Gastrocnemius medialis (tissue), 4 donors: ENCODE measurements at places on chromosomes 2 and 18. TPM values are rescaled to one million over a fixed set of nuclear protein-coding genes. Genes with fewer than 3 reads are reported as not detected.

GRCh38 chr2:195899226-195899625 lies 169.4 kb downstream of the DNAH7 start:
- no peaks in the 10 kb centered on the region for H3K4me1 ChIP-seq
- no peaks in the 10 kb centered on the region for H3K36me3 ChIP-seq
- no peak for DNase-seq
- no peak overlapping the region for H3K4me3 ChIP-seq
- H3K27me3 ChIP-seq = no peaks in the 10 kb centered on the region

GRCh38 chr2:241592126-241592845 lies 33.7 kb downstream of the BOK start:
- no peaks in the 10 kb centered on the region for H3K4me1 ChIP-seq
- no peak overlapping the region for H3K4me3 ChIP-seq
- no peak overlapping the region for H3K27ac ChIP-seq
- no peaks in the 10 kb centered on the region for H3K27me3 ChIP-seq
- H3K36me3 ChIP-seq = no peaks in the 10 kb centered on the region

DNA sequence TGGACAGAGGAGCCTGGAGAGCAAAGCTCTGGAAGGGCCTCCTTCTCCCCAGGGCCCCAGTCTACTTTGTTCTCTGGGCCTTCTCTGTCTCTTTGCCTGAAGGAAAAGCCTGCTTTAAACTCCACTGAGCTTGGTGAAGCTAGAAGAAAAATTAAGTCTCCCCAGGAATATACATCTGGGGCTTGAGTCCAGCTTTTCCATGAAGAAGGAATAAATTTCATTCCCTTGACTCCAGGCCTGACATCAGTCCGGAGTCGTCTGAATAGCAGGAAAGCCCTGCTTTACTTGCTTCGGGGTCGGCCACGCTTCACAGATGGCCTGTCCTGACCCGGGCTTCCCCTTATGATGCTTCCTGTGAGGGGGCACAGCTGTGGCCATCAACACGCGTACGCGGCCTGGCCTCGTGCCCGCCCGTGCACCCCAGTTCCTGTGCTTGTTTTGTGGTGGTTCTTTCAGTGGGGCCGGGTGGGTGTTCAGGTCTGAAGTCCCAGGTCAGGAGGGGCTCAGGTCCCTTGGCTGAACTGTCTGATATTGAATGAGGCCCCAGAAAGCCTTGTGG lies 73.6 kb downstream of the ACOXL start:
- H3K4me1 ChIP-seq = peaks cover 14% of the 10 kb centered on the region
- no peaks in the 10 kb centered on the region for H3K36me3 ChIP-seq
- H3K27ac ChIP-seq = no peak overlapping the region
- DNase-seq = no peak
- no peak overlapping the region for H3K4me3 ChIP-seq

DNA sequence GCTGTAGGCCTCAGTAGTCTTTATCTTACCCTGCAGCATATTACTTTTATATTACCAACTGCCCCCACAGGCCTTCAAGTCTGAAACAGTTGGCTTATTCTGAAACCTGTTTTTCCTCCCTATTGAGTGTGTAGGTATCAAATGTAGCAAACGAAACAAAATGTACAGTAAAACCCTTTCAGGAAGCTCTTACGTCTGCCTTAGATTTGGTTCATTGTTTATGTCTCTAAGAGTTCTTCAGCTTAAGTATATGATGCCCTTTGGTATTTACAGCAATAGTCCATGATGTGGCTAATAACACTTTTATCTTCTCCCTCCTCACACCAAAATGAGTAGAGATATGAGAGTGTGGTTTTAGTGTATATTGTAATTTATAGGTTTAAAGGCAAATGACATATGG lies 108.8 kb downstream of the DOCK10 start:
- H3K36me3 ChIP-seq = no peaks in the 10 kb centered on the region
- H3K4me3 ChIP-seq = no peak overlapping the region
- no peaks in the 10 kb centered on the region for H3K27me3 ChIP-seq
- DNase-seq = no peak
- H3K27ac ChIP-seq = no peak overlapping the region

ST6GAL2 gene
- total RNA-seq = not detected

SERPINB13 gene
- total RNA-seq = not detected

C2orf74 gene
- total RNA-seq = 6.8 TPM

DNA sequence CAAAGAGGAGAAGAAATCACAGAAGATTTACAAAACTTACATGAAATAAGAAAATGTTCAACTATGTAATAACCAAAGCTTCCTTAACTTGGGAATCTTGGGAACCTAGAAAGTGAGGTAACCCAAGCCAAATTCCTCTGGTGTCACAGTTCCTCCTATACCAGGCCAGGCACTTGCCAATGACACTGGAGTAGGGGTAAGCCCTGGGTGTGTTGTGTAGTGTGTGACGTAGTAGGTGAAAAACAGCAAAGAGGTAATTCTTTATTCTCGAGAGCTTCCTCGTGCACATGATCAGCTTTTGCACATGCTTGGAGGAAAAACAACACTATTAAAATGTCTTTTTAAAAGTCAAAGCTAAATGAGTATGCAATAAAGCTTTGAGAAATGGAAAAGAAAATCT lies 118.0 kb downstream of the METTL8 start:
- H3K4me1 ChIP-seq = no peaks in the 10 kb centered on the region
- H3K27me3 ChIP-seq = no peaks in the 10 kb centered on the region
- H3K4me3 ChIP-seq = no peak overlapping the region
- H3K36me3 ChIP-seq = no peaks in the 10 kb centered on the region

AQP12B gene
- total RNA-seq = not detected

GRCh38 chr2:50951437-50951836 lies 80.5 kb downstream of the NRXN1 start:
- no peaks in the 10 kb centered on the region for H3K36me3 ChIP-seq
- no peaks in the 10 kb centered on the region for H3K27me3 ChIP-seq
- no peak overlapping the region for H3K4me3 ChIP-seq
- no peak for DNase-seq

DNA sequence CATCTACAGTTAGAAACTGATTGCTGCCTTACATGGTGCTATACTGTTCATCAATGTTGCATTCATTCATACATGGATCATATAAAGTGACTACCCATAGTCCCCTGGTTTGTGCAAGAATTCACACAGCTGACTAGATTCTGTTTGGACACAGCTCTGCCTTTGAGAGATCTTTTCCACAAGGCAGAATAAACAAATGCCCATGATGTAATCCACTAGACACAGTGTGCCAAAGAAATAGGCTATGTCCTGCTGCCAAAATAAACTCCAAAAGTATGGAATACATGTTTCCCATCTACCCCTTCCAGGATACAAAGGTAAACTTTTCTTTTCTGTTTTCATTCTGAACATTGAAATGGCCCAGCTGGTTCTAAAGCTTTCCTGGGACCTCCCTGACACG lies 269.4 kb upstream of the CHAC2 start:
- no peaks in the 10 kb centered on the region for H3K27me3 ChIP-seq
- H3K4me1 ChIP-seq = no peaks in the 10 kb centered on the region
- H3K36me3 ChIP-seq = no peaks in the 10 kb centered on the region
- no peak overlapping the region for H3K4me3 ChIP-seq
- DNase-seq = no peak

- H3K27ac ChIP-seq = no peak overlapping the region
- H3K4me1 ChIP-seq = no peaks in the 10 kb centered on the region
- no peak overlapping the region for H3K4me3 ChIP-seq
- peaks cover 6% of the 10 kb centered on the region for H3K27me3 ChIP-seq
Measured at GRCh38 chr2:230899786-230900185, 25.3 kb downstream of the GPR55 start.

HOXD13 gene
- total RNA-seq = not detected

BIRC6 gene
- 107 TPM for total RNA-seq
